ENCODE measurements at places on chromosomes 2 and 18. TPM values are rescaled to one million over a fixed set of nuclear protein-coding genes. Genes with fewer than 3 reads are reported as not detected.

Gene ADGRF3
- 1.3 TPM for total RNA-seq

Gene SCN3A
- total RNA-seq: not detected

Gene CTAGE1
- total RNA-seq: not detected

Gene ASPRV1
- total RNA-seq: 1.7 TPM

Gene GKN1
- total RNA-seq: not detected

Gene TDRD15
- 0.13 TPM for total RNA-seq

Gene FMNL2
- total RNA-seq: 0.40 TPM

Gene TSGA10
- total RNA-seq: 7.7 TPM

Gene CCT7
- total RNA-seq: 132 TPM

Gene CSRNP3
- not detected for total RNA-seq

Gene REEP1
- not detected for total RNA-seq

Gene DLGAP1
- 3.9 TPM for total RNA-seq

Gene PLEKHB2
- total RNA-seq: 68.1 TPM

Gene CNGA3
- not detected for total RNA-seq

Gene CD8B
- total RNA-seq: not detected

Gene CIB4
- not detected for total RNA-seq

Gene PIEZO2
- not detected for total RNA-seq

Gene USP14
- total RNA-seq: 44.7 TPM

Gene PSMA8
- total RNA-seq: 0.52 TPM

Gene ASAP2
- 0.75 TPM for total RNA-seq

Gene ZNF804A
- total RNA-seq: not detected

Gene LHCGR
- not detected for total RNA-seq

Gene CFLAR
- total RNA-seq: 223 TPM

Gene IL18RAP
- total RNA-seq: 6.0 TPM

Gene ARHGAP15
- 309 TPM for total RNA-seq

Gene GLI2
- not detected for total RNA-seq

Gene TWIST2
- not detected for total RNA-seq

Gene MSTN
- total RNA-seq: 0.10 TPM

Gene PIAS2
- 33.2 TPM for total RNA-seq

Gene SERPINB12
- not detected for total RNA-seq

Gene TMEFF2
- total RNA-seq: not detected

Gene ZSCAN30
- 10.0 TPM for total RNA-seq

Gene SLC9A4
- total RNA-seq: 0.12 TPM

Gene MGAT5
- total RNA-seq: 120 TPM

Gene CRYGD
- total RNA-seq: not detected

Gene TSPYL6
- not detected for total RNA-seq

Gene TNFAIP6
- not detected for total RNA-seq

Gene SCYGR8
- total RNA-seq: not detected

Gene ECEL1
- total RNA-seq: not detected

Gene KCNJ13
- total RNA-seq: not detected

Gene ANKRD53
- 0.80 TPM for total RNA-seq

Gene ME2
- 34.2 TPM for total RNA-seq

Gene SOX11
- not detected for total RNA-seq
